ENCODE measurements at places on chromosomes 12 and 14.

DNA sequence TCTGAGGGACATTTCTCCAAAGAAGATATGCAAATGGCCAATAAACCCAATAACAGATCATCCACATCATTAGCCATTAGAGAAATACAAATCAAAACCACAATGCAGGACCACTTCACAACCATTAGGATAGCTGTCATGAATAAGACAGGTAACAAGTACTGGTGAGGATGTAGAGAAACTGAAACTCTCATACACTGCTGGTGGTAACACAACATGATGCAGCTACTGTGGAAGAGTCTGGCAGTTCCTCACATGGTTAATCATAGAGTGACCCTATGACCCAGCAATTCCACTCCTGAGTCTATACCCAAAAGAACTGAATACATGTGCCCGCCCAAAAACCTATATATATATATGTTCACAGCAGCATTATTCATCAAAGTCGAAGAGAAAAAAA lies 39.0 kb downstream of the TTC9 start:
- H3K27me3 ChIP-seq, result peaks cover 10% of the 10 kb centered on the region
- H3K4me3 ChIP-seq, result no peak overlapping the region
- H3K27ac ChIP-seq, result no peak overlapping the region
- no peak for DNase-seq
- no peaks in the 10 kb centered on the region for H3K36me3 ChIP-seq

DNA sequence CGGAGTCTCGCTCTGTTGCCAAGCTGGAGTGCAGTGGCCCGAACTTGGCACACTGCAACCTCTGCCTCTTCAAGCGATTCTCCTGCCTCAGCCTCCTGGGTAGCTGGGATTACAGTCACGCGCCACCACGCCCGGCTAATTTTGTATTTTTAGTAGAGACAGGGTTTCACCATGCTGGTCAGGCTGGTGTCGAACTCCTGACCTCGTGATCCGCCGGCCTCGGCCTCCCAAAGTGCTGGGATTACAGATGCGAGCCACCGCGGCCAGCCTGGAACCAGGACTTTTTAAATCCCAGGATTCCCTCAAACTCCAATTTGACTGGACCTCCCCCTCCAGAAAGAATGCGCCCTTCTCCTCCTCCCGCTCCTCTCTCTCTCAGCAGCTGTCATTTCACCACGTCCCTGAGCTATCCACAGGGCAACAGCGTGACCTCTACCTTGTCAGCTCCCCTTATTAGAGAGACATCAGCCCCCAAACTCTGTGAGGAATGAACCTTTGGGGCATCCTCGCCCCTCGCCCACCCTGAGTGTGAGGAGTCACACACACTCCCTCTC lies 2.0 kb downstream of the ESYT1 start:
- peaks cover 41% of the 10 kb centered on the region for H3K36me3 ChIP-seq
- DNase-seq, result no peak
- H3K27me3 ChIP-seq, result no peaks in the 10 kb centered on the region

- no peaks in the 10 kb centered on the region for H3K36me3 ChIP-seq
- no peaks in the 10 kb centered on the region for H3K4me1 ChIP-seq
- no peak for DNase-seq
- H3K4me3 ChIP-seq, result no peak overlapping the region
- no peaks in the 10 kb centered on the region for H3K27me3 ChIP-seq
These were observed 75.6 kb upstream of the FLRT2 start for GRCh38 chr14:85454226-85454813.

- H3K4me1 ChIP-seq, result no peaks in the 10 kb centered on the region
- no peak overlapping the region for H3K27ac ChIP-seq
- H3K36me3 ChIP-seq, result no peaks in the 10 kb centered on the region
- no peak for DNase-seq
These were observed 494.3 kb upstream of the FOXG1 start for GRCh38 chr14:28272270-28272669.

DNA sequence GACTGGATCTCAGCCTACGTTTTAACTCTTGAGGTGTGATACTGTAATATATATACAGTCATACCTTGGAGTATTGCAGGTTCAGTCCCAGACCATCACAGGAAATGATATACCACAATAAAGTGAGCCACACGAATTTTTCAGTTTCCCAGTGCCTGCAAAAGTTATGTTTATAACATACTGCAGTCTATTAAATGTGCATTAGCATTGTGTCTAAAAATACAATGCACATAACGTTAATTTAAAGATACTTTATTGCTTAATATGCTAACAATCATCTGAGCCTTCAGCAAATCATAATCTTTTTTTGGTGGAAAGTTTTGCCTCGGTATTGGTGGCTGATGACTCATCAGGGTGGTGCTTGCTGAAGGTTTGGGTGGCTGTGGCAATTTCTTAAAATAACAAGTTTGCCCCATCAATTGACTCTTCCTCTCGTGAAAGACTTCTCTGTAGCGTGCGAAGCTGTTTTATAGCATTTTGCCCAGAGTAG lies 18.9 kb downstream of the PYROXD1 start:
- peaks cover 22% of the 10 kb centered on the region for H3K4me1 ChIP-seq
- DNase-seq, result peak; percentile 28
- H3K27me3 ChIP-seq, result no peaks in the 10 kb centered on the region
- peaks cover 44% of the 10 kb centered on the region for H3K36me3 ChIP-seq
- no peak overlapping the region for H3K4me3 ChIP-seq

DNA sequence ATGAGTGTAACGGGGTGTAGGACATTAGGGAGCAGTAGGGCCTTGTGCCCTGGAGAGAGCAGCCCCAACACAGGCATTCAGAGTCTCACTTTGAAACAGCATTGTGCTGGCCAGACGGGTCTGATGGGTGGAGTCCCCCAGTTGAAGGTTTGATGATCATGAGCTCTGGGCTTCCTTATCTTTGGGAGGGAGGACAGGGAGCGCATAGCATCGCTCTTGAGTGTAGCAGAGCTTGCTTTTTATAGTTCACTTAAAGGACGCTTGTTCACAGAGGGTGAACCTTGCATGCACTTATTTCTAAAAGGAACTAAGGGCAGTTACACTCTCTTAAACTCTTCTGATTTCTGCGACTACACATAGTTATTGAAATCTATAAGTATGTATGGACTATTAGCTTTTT lies 10.6 kb downstream of the KCNK13 start:
- H3K27me3 ChIP-seq, result peaks cover 13% of the 10 kb centered on the region
- no peaks in the 10 kb centered on the region for H3K36me3 ChIP-seq
- DNase-seq, result no peak
- H3K4me3 ChIP-seq, result no peak overlapping the region
- no peak overlapping the region for H3K27ac ChIP-seq

DNA sequence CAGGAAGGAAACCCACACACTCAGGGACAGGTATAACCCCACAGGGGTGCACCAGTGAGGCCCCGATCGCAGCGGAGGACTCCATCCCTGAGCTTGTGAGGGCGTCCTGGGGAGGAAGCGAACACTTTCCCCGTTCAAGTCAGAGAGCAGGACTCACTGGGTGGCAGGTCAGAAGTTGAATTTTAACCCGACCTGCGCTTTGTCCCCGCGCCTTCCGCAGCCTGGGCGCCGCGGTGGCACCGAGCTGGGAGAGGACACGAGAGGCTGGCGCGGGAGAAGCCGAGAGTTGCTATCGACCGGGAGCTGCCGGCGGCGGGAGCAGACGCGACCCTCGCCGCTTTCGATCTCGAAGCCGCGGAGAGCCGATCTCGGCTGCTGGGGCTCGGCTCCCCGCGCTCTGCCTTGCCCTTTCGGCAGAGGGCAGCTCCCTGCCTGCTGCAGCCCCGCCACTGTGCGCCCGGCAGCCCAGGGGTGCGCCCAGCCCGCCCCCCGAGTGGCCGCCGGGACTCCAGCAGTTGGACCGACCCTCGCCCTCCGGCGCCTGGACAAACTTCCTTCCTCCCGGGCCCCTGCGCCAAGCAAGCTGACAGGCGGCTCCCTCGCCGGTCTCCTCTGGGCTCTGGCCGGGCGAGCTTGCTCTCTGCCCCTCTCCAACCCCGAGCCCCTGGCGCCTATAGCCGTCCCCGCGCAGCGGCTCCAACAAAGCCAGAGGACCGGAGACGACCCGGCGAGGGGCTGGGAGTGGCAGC lies 918 bp downstream of the LIN7A start:
- no peak overlapping the region for H3K27ac ChIP-seq
- no peaks in the 10 kb centered on the region for H3K27me3 ChIP-seq
- no peaks in the 10 kb centered on the region for H3K36me3 ChIP-seq

DNA sequence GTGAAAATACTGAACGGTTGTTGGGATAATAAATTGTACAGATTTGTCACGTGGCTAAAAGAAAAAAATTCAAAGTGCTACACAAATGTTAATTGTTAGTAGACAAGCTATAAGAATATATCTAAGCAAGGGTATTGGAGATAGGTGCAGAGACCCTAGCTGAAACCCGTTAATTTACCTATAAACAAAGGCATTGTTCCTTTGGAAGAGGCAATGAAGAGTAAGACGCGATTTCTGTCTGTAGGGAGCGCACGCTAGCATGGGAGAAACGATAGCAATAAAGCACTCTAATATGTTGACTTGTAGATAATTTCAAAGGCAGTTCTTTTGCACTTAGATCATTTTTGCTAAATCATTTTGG lies 565 bp downstream of the CCDC77 start:
- peaks cover 18% of the 10 kb centered on the region for H3K36me3 ChIP-seq
- DNase-seq, result peak; percentile 29
- peak overlapping the region; percentile 88 for H3K27ac ChIP-seq
- peaks cover 24% of the 10 kb centered on the region for H3K4me1 ChIP-seq
- H3K27me3 ChIP-seq, result no peaks in the 10 kb centered on the region

DNA sequence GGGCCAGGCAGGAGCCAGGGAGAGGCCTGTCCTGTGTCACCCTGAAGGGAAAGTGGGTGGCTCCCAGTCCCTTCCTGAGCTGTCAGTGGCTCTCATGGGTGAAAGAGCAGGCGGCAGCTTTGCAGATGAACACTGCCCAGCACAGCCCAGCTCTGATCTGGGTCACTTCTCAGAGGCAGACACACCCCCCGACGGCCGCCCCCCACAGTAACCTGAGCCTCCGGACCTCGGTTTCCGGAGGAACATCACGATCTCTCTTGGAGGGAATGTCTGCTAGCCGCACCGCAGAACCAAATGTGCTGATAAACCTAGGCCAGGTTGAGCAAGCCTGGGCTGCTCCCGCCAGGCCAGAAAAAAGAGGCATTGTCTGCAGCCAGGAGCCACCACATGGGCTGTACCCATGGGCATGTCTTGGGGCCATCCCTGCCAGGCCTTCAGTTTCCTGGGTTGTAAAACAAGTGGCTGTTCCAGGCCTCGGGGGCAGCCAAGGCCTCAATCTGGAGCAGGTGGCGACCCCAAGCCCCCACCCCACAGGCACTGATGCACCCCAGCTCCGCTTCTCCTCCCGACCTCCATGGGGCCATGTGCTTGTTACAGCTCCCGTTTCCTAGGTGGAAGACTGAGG lies 57.6 kb downstream of the NCOR2 start:
- no peaks in the 10 kb centered on the region for H3K27me3 ChIP-seq
- H3K4me1 ChIP-seq, result no peaks in the 10 kb centered on the region
- H3K27ac ChIP-seq, result no peak overlapping the region

DNA sequence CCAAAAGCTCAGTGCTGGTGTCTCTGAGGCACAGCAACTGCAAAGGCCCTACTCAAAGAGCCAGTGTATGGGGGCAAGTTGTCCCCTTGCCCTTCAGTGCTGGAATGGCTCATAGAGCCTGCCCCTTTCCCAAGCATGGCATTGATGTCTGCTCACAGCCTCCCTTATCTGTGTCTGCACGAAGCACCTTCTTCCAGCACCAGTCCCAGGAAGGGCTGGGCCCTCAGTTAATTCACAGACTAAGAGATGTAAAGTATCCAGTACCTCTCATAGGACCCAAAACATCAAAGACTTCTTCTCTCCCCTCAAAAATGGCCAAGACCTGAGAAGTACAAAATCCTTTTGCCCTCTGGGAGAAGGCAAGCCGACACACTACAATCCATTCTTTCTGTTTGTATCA lies 1.6 kb upstream of the CMAS start:
- H3K27me3 ChIP-seq, result peaks cover 12% of the 10 kb centered on the region
- DNase-seq, result no peak
- peaks cover 25% of the 10 kb centered on the region for H3K4me1 ChIP-seq
- H3K27ac ChIP-seq, result no peak overlapping the region
- H3K4me3 ChIP-seq, result no peak overlapping the region
- H3K36me3 ChIP-seq, result peaks cover 10% of the 10 kb centered on the region

DNA sequence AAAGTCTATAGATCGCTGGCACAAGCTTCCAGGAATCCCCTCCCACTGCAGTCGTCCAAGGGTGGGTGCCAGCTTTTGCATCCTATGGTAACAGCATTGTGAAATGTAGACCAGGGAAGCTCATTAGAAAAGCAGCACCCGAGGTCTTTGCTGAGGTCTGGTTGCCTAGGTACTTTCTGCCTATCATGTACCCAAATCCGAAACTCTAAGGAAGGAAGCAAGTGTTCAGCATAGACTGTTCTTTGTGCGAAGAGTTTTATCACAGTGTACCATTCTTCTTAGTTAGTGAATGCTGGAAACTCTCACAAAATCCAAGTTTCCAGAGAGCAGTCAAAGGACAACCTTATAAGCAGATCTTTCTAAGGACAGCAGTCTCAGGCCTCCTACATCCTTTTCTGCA lies 1532.7 kb upstream of the TMEM132C start:
- no peak overlapping the region for H3K4me3 ChIP-seq
- H3K36me3 ChIP-seq, result no peaks in the 10 kb centered on the region
- no peak for DNase-seq
- no peaks in the 10 kb centered on the region for H3K4me1 ChIP-seq

- no peaks in the 10 kb centered on the region for H3K36me3 ChIP-seq
- no peaks in the 10 kb centered on the region for H3K27me3 ChIP-seq
- DNase-seq, result no peak
- H3K4me1 ChIP-seq, result no peaks in the 10 kb centered on the region
- no peak overlapping the region for H3K27ac ChIP-seq
These were observed 154.0 kb upstream of the BCL2L14 start for GRCh38 chr12:11916771-11917170.
